CD4-positive, alpha-beta T cell treated with Interleukin-15 for 1 hour (primary cell): ENCODE measurements at places on chromosomes 4 and X.

DNA sequence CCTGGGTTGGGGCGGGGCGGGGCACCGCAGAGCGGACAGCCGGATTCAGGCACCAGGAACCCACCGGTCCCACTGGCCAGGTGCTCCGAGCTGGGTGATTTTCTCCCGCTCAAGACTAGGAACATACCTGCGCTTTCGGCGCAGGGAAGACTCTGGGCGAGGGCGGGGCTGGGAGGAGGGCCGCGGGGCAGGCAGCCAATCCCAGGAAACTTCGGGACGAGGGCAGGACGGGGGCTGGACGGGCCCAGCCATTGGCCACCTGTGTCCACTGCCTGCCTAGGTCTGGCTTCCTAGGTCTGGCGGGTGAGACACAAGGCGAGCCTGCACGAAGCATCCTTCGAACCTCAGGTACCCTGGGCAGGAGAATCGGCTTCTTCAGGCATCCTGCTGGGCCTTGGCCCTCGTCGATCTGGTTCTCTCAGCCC lies 274 bp upstream of the ERVMER34-1 start:
- no peak for DNase-seq

DNA sequence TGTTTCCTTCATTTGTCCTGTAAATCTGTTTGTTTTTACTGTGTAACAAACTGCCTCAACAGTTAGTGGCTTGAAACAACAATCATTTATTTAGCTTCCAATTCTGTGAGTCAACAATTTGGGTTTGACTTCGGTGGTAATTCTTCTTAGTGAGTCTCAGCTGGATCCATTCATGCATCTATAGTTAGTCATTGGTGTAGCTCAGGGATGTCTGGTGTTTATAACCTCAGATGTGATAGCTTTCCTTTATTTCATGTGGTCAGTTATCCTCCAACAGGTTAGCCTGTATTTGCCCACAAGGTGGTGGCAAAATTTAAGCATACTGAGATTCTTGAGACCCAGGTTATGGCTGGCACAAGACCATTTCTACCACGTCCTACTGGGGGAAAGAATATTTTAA lies 1267.2 kb downstream of the RAPGEF2 start:
- DNase-seq: no peak

- no peak for DNase-seq
Observed at GRCh38 chr4:76729460-76729859, 168.5 kb downstream of the SOWAHB start.

DNA sequence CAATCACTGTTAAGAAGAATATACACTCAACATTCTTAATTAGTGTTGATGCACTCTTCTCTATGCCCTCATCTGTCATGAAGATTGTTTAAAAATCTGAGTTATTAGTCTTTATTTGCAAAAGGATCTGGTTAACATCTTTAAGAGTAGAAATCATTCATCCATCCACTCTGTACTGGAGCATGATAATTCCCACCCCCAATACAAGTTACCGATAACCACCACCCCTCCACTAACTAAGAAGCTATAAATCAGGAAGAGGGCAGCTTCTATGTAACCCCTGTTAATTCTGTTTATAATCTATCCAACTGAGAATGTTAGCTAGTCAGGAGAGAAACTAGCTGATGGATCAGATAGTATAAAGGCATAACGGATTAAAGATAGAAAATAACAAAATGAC lies 34.5 kb downstream of the RAB28 start:
- no peak for DNase-seq

- DNase-seq: no peak
Observed at GRCh38 chrX:20352935-20353336, 86.2 kb upstream of the RPS6KA3 start.

DNA sequence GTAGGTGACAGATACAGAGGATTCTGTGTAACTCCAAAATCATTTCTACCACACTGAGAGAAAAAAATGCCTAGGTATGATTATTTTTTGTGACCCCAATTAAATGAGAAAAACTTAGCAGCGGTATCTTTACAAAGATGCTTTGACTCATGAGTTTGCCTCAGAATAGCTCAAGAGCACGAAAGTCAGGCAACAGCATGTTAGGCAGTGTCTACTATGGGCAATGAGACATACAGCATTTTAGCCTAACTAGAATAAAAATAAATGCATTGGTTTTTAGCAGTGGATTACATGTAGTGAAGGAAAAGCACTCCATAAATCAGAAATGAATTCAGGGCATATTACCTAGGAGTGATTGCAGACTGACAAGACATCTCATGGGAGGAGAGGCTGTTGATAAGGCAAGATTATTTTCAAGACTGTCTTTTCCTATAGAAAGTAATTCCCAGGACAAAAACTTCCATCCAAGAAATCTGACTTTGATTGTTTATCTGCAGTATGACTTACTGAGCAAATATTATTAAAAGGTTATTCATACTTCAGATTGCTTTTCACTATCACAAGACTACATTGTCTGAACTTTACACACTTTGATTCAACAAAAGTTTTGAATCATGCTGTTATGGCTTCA lies 3.6 kb downstream of the ANXA10 start:
- DNase-seq: no peak

DNA sequence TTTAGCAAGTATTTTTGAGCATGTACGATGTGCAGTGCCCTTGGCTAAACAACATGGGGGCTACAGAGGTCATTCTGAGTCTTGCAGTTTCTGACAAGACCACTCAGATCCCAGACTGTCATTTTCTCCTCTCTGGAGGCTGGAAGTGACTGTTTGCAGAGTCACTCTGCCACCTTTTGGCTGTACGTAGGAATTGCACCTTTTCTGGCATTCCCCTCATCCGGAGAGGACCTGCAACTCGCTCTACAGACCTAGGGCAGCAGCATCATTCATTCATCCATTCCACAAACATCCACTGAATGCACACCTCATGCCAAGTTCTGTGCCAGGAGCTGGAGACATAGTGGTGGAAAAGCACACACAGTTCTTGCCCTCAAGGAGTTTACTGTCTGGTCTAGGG lies 160.4 kb upstream of the GPR101 start:
- DNase-seq: no peak

- DNase-seq: no peak
Observed at GRCh38 chr4:60134099-60134498, 1066.0 kb upstream of the ADGRL3 start.

DNA sequence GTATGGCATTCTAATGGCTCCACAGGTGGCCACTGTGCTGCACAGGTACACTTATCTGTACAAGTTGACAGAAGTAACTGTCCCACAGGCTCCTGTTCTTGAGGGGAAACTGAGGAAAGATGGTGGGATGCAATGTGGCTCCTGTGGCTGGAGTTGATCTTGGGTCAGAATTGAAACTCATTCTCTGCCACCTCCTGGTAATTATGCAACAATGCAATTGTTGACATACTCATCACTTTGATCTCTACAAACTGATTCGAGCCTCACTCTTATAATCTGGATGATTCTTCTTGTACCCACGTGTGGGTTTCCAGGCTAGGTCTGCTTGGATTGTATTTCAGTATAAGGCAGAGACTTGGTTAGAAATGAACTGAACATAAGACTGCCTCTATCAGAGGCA lies 148.8 kb downstream of the CCNG2 start:
- no peak for DNase-seq

DNA sequence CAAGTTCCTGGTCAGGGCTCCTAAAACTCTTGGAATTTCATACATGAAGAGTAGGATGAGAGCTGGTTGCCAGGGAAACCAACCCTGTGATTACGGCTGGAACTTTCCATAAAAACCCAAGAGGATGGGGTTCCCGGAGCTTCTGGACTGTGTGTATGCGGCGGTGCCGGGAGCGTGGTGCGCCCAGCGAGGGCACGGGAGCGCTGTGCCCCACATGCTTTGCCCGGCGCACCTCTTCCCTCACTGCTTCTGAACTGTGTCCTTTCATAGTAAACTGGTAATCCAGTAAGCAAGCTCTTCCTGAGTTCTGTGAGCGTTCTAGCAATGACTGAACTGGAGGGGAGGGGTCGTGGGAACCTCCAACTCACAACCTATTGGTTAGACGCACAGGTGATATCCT lies 152.6 kb downstream of the AFAP1 start:
- DNase-seq: no peak

DNA sequence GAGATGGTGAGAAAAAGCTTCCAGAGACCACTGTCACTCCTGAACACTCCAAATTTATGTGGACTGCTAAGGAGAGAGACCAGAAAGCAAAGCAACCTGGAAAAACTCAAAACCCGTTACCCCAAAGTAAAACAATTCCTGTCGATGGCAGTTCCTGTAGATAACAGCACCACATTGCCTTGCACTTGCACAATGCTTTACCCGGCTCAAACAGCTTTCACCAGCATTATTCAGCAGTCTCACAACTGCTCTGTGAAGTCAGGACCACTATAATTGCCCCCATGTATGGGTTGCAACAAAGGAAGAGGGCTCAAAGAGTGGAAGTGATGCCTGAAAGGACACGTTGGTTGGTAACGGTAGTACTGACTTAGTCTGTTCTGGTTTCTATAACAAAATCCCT lies 234.8 kb downstream of the BCOR start:
- DNase-seq: no peak

DNA sequence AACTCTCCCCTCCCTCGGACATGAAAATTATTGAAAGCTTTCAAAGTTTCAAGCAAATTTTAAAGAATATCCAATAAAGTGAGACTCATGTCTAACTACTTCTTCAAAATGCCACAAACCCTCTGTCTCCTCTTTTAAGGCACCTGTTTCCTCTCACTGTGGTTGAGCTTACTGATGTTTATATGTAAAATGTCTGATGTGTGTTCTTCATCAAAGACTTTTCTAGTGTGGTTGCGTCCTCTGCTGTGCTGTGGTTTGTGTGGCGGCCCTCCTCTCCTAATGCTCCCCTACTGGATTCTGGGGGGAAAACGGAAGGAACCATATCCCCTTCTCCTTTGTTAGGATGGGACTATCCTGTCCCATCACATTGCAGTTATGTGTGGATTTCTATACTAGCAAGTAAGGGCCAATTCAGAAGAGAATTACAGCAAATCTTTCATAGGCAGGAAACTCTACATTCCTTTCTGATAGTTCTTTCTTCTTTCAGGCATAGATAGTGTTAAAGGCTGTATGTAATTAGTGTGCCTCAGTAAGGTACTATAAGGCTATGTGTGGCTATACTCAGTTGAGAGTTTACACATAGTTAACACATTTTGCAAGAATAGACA lies 221.0 kb upstream of the GPRIN3 start:
- DNase-seq: no peak

DNA sequence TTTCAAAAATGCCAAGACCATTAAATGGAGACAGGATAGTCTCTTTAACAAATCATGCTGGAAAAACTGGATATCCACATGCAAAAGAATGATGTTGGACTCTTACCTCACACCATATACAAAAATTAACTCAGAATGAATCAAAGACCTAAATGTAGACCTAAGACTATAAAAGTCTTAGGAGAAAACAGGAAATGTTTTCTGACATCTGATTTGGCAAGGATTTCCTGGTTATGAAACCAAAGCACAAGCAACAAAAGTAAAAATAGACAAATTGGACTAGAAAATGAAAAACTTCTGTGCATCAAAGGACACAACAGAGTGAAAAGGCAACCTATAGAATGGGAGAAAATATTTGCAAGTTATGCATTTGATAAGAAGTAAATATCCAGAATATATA lies 37.6 kb downstream of the ARFIP1 start:
- DNase-seq: no peak

GRCh38 chr4:11323771-11324170 lies 104.9 kb downstream of the HS3ST1 start:
- no peak for DNase-seq

DNA sequence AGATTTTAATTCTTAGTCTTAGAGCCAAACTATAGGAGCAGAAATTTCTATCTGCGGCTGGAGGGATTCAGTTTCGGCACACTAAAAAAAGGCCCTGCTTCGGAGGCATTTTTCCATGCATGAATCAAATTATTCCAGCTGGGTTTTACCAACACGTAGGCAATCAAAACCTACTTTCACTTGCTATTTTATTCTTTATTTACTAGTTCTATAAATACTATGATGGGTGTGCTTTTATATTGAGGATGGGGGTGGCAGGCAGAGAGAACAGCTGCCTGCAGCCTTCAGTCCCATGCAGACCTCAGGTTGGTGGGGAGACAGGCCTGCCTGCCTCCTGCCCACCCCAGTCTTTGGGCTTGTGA lies 609.8 kb downstream of the BCOR start:
- no peak for DNase-seq

- no peak for DNase-seq
Observed at GRCh38 chr4:55256787-55257186, 89.3 kb upstream of the SRD5A3 start.

DNA sequence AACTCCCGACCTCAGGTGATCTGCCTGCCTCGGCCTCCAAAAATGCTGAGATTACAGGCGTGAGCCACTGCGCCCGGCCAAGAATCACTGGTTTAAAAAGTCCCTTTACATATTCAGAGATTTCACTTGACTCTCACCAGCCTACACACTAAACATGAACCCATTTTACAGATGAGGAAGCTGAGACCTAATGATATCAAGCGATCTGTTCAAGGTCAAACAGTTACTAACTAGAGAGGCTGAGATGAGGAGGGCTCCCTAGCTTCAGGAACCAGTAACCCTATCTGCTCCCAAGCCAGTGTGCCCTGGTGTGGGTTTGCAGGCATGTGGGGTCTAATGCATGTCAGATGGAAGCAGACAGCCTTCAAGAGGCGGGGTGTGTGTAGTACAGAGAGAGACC lies 59.6 kb upstream of the AFAP1 start:
- no peak for DNase-seq

GRCh38 chrX:41452565-41453356 lies 5.6 kb downstream of the NYX start:
- DNase-seq: no peak

DNA sequence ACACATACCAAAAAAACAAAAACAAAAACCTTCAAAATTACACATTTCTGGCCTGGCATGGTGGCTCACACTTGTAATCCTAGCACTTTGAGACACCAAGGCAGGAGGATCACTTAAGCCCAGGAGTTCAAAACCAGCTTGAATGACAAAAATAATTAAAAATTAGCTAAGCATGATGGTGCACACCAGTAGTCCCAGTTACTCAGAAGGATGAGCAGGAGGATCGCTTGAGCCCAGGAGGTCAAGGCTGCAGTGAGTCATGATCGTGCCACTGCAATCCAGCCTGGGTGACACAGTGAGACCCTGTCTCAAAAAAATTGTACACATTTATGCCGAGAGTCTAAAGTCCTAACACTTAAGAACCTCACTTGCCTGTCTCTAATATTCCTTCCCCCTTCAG lies 18.3 kb downstream of the SLC39A8 start:
- no peak for DNase-seq
